ENCODE measurements at places on chromosomes 7 and 10.

- peak; percentile 63 for DNase-seq
Measured at GRCh38 chr7:23298141-23298881, 828 bp upstream of the MALSU1 start.

GRCh38 chr10:97335188-97335619 lies 675 bp upstream of the FRAT2 start:
- no peak for DNase-seq

GRCh38 chr7:1310936-1311335 lies 78.3 kb downstream of the UNCX start:
- no peak for DNase-seq

DNA sequence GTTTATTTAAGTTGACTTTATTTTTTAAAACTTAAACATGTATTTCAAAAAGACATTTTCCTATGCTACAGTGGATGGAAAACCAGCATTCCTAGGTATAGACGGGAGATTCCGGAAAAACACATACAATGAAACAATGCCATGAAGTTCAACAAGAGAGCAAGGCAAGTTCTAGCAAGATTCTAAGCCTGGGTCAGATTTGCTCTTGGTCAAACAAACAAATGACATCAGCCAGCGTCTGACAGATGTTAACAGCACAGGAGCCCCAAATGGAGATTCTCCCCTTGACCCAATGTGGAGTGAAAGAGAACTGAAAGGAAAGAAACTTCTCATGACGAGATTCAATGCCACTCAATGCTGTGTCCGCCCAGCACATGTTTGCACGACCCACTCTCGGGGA lies 149.9 kb downstream of the NEURL1 start:
- DNase-seq, result no peak

DNA sequence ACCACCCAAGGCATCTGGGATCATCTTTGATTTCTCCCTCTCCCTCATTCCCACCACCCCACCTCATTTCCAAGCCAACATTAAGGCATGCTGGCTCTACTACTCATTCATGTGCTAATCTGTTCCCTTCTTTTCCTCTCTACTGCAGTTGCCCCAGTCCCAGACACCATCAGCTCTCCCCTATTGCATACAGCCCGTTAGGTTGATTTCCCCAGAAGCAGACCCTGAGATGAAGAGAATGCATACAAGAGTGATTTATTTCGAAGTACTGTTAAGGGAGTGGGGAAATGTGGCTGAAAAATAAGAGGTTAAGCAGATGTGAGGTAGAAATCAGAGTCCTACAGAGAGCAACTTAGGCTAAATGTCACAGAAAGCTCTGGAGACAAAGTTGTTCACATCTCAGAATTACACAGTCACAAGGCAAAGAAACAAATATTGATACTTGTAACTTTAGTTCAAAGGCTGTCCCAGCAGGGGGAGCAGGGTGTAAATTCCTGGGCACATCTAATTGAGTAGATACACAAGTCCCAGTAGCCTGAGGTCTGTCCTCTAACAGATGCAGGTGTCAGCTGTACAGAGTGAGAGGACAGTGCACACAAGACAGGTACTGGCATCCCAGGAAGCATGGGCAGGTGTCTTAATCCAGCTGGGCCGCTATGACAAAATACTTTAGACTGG lies 20.9 kb downstream of the AKR1D1 start:
- peak; percentile 55 for DNase-seq

DNA sequence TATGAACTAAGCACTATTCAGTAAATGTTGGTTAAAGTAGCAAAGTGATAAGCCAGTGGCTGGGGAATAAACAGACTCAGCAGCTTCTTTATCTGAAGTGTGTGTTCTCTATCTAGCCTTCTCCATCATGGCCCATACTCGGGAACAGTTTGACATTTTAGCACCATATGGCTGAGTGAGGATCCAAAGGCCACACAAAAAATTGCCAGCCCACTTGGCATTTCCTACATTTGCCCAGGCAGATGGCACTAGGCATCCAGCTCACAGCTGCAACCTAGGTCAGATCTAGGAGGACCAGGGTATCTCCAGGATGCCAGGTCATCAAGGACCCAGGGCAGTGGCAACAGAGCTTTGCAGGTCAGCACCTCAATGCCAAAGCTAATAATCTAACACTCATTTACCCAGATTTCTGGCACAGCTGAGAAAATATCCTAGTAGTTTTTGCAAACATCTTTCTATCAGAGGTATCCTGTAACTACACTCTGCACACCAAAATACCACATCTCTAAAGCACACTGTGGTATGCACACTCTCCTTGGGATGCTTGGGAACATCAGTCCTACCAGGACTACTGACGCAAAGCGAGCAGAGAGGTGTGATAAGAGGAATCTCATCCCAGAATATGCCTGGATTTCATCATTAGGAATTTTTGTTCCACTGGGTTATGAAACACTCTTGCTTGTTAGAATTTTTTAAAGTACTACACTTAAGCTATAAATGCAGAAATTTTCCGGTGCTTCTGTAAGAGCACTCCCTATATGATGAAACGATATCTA lies 61.7 kb downstream of the DOCK4 start:
- no peak for DNase-seq

DNA sequence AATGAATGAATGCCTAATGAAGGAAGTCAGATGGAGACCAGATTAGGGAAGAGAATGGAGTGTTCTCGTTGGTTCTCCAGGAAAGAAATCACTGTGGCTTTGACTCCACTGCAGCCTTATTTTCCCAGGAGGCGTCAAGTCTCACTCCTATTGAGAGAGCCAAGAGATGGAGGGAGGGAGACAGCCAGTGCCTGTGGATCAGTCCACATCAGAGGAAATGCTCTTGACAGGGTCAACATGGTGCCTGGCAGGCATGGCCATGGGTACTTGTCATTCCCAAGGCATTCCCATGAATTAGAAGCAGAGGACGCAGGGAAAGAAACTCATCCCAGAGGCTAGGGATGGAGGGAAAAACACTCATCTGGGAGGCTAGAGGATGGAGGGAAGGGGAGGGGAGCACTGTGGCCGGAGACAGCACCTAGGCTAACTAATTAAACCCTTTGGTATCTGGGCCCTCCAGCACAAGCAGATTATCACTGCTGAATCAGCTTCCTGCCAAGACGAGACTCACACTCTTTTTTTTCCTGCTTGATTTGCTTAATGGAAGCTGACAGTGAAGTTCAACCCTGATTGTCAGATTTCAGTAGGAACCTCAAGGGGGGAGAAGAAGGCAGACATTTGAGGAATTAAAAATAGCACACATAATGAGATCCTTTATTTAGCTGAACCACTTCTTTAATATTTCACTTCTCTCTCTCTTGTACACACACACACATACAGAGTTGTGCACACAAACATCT lies 1233.2 kb upstream of the AUTS2 start:
- DNase-seq, result no peak

DNA sequence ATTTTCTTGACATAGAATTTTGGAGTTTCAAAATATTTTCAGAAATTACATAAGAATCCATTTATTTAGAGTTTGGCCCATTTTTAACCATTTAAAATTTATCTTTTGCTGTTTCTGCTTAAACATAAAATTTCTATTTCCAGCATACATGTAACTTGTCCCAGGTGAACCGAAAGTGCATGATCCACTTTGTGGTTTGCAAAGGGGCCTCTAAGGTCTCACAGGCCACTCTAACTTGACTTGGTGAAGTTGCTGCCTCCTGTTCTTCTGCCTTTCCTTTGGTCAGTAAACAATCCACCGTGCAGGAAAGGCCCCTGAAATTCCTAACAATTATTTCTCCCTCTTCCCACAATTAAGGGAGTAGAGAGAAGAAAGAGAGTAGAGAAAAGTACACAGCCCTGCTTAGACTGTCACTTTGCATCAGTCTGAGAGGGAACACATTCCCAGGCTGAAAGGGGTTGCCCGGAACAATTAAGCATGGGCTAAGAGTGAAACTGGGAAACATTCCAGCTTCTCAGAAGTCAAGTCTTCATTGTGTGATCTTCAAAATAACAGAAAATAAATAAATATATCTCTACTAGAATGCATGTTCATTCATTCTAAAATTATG lies 79.5 kb upstream of the SEMA3A start:
- DNase-seq, result no peak

GRCh38 chr10:58693919-58694318 lies 181.2 kb downstream of the BICC1 start:
- no peak for DNase-seq

GRCh38 chr7:109806548-109806947 lies 1236.9 kb downstream of the DNAJB9 start:
- no peak for DNase-seq

GRCh38 chr7:85156661-85157208 lies 30.1 kb downstream of the SEMA3D start:
- DNase-seq, result no peak

DNA sequence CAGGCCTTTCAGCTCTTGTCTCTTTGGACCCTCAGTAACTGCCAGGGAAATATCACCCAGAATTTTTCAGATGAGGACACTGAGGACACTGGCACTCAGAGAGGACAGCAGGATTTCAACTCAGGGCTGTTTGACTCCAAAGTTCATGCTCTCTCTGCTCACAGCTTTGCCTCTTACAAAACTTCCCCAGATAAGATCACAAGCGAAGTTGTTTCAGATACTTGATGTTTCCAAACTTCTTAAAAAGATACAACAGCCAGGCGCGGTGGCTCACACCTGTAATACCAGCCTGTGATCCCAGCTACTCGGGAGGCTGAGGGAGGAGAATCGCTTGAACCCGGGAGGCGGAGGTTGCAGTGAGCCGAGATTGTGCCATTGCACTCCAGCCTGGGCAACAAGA lies 32.4 kb upstream of the ZRANB1 start:
- DNase-seq, result no peak

GRCh38 chr7:107605218-107605815 lies 25.3 kb downstream of the BCAP29 start:
- DNase-seq, result no peak

GRCh38 chr7:79909176-79909575 lies 225.5 kb upstream of the GNAI1 start:
- DNase-seq, result peak; percentile 32

DNA sequence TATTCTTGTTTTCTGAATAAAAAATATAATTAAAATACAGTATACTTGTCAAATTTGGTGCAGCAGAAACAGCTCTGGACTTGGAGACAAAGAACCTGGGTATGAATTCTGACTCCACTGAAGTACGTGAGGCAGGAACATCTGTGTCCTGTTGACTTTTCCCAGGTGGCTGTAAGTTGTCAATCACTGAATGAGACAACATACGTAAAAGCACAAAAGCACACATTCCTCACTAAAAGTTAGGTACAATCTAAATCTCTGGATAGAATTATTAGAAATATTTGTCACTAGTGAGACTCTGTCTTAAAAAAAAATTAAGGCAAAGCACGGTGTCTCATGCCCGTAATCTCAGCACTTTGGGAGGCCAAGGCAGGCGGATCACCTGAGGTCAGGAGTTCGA lies 18.1 kb downstream of the CFAP58 start:
- no peak for DNase-seq

- DNase-seq, result no peak
Measured at GRCh38 chr7:137151690-137152052, 191.9 kb downstream of the PTN start.

DNA sequence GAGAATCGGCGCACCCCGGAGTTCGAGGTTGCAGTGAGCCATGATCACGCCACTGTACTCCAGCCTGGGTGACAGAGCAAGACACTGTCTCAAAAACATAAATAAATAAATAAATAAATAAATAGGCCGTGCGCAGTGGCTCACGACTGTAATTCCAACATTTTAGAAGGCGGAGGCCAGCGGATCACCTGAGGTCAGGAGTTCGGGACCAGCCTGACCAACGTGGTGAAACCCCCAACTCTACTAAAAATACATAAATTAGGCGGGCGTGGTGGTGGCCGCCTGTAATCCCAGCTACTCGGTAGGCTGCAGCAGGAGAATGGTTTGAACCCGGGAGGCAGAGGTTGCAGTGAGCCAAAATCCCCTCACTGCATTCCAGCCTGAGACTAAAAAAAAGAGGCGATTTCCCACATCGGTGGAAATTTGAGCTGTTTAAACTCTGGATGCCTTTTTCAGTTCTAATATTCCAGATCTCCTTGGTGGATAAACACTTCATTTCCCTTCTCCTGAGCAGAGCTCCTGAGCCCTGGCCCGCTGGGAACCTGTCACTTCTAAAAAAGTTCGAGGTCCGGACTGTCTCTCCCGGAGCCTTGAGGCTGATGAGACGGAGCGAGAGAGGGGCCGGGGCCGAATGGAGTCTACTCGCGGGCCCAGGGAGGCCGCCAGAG lies 2.0 kb upstream of the NFKB2 start:
- DNase-seq, result no peak

DNA sequence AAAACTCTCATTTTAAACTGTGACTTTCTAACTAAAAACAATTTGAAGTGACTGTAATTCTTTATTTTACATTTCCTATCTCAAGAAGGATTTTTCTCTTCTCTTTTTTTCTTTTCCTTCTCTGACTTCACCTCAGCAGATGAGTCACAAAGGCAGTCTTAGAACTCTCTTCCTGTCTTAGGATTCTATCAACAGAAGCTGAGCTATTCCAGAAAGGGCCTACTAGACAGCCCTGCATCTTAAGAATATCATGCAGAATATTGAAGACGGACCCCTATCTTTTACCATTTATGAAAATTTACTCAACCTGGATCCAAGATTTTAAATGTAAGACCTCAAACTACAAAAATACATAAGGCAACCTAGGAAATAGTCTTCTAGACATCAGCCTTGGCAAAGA lies 365.7 kb upstream of the SEMA3C start:
- peak; percentile 76 for DNase-seq

- DNase-seq, result no peak
Measured at GRCh38 chr10:74754381-74754821, 72.0 kb upstream of the KAT6B start.

- DNase-seq, result peak; percentile 78
Measured at GRCh38 chr7:44796034-44796503, 412 bp upstream of the PPIA start.

GRCh38 chr10:77899690-77900089 lies 26.9 kb downstream of the DLG5 start:
- DNase-seq, result no peak

- DNase-seq, result no peak
Measured at GRCh38 chr10:79403441-79404230, 41.8 kb downstream of the ZCCHC24 start.

DNA sequence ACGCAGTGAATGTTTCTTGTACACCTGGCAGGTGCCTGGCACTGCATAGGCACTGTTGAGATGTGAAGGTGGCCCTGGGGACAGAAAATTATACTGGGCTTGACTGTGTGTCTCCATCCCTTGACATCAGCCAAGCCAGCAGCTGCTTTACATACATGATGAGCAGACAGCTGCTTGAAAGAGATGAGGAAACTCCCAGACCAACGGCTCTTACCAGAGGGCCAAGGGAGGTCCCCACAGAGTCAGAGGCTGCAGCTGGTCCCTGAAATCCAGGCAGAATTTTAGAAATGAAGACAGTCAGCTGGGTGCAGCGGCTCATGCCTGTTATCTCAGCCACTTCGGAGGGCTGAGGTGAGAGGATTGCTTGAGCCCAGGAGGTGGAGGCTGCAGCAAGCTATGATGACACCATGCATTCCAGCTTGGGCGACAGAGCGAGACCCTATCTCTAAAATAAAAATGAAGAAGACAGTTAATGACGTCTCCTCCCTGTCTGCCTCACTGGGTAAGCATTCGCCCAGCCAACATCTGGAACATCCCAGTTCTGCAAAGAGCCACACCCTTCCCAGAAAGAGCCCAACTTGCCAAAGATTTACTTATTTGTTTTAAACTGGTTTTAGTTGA lies 17.6 kb downstream of the LIMK1 start:
- peak; percentile 75 for DNase-seq
